ENCODE measurements at places on chromosomes 4 and X. TPM values are rescaled to one million over a fixed set of nuclear protein-coding genes. Genes with fewer than 3 reads are reported as not detected.

Gene GABRG1
- not detected for total RNA-seq

Gene FAT1
- total RNA-seq, result 474 TPM

Gene MAGEA2B
- not detected for total RNA-seq

Gene TCEAL2
- total RNA-seq, result not detected

Gene PCSK1N
- not detected for total RNA-seq

Gene NUDT11
- 17.4 TPM for total RNA-seq

Gene MAGEC1
- not detected for total RNA-seq

Gene RBMX
- total RNA-seq, result 202 TPM

Gene BST1
- 31.8 TPM for total RNA-seq

Gene DIPK2B
- not detected for total RNA-seq

Gene FRG2
- not detected for total RNA-seq

Gene CXCL8
- total RNA-seq, result 1.5 TPM

Gene TMSB15A
- 0.29 TPM for total RNA-seq

Gene VCX
- total RNA-seq, result not detected

Gene RASGEF1B
- total RNA-seq, result 5.8 TPM
